ENCODE measurements at places on chromosomes 11 and 22. TPM values are rescaled to one million over a fixed set of nuclear protein-coding genes. Genes with fewer than 3 reads are reported as not detected.

GRCh38 chr11:102614485-102614884 is 10.6 kb downstream of the MMP20 start:
- DNase-seq = no peak

GRCh38 chr11:123354371-123354975 is 75.6 kb upstream of the GRAMD1B start:
- no peak for DNase-seq

- no peak for DNase-seq
These were observed 1022.8 kb downstream of the BRD1 start for GRCh38 chr22:48804811-48805301.

USH1C gene
- total RNA-seq = not detected

- DNase-seq = no peak
These were observed 10.5 kb downstream of the MCAM start for GRCh38 chr11:119306373-119306890.

DNA sequence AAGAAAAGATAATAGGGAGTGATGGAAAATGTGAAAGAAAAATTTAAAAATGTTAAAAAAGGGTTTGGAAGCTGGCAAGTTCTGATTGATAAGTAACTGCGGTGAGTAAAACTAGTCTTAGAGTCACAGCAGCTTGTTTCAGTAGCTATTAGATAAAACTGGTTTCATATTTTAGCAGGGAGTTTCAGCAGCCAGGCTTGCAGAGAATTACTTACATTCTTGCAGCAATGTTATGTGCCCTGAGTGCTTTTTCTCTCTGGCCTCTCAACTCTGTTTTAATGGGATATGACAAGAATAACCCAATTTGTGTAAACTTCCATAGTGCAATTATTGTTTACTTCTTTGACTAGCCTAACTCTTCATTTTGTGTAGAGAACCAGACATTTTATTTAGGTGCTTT is 33.6 kb downstream of the PPME1 start:
- no peak for DNase-seq

GRCh38 chr11:34682825-34683224 is 61.9 kb downstream of the EHF start:
- no peak for DNase-seq

OR8D4 gene
- not detected for total RNA-seq

DNA sequence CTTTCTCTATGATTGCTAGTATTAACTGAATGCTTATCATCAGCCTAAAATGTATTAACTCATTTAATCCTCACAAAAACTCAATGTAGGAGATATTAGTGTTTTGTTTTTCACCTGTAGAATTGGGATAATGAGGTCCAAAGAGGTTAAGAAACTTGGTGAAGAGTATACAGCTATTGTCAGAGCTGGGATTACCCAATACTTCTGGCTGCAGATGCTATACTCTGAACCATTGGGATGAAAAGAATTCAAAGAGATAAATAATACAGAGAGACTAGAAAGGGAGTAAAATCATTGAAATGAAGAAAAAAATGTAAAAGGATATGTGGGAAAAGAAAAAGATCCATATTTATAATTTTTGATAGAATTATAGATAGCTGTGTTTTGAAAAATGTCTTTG is 137.1 kb downstream of the TRPC6 start:
- no peak for DNase-seq

DNA sequence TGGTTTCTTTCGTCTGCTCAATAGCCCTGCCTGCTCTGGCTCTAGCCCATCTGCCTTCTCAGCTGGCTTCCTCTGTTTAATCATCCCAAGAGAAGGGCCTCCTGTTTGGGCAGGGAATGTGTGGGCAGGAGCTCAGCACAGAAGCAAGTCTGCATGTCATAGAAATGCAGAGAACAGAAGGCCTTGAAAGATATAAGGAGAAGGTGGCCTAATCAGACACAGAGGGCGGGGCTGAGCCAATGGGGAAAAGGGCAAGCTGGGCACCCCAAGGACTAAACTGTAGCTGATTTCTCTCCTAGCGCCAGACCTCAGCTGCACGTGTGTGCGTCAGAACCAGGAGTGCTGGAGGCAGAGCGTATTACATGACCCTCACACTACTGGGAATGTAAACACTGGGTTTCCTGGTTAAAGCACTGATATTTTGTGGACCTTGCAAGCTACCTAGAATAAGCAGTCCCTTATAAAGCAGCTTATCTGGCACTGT is 7.6 kb upstream of the CCKBR start:
- no peak for DNase-seq

RELA gene
- total RNA-seq = 82.9 TPM

DNA sequence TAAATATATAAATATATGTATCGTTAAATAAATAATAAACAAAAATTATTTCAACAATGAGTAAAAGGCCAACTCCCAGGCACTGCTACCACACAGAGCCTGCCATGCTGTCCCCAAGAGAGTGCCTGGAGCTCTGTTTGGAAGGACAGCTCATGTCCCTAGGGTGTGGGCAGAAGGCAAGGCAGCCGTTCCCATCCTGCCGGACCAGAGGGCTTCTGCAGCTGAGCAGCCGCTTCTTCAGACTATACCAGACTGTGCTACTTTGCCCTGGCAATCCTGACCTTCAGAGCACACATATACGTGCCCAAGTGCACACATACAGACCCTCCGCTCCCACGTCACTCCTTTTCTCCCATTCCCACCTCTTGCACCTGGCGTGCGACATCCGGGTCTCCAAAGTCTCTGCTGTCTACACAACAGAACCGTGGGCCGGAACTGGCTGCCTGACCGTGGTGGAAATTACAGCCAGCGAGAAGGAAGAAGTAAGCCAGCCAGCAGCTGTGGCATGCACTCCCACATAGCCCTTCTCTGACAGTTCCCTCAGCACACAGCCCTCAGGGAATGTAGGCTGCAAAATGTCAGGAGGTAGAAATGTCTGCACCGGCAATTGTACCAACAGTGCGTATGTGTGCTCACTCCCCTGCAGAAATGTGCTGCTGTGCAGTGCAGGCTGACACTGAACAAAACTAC is 24.0 kb downstream of the PAX6 start:
- DNase-seq = peak; percentile 81

DNA sequence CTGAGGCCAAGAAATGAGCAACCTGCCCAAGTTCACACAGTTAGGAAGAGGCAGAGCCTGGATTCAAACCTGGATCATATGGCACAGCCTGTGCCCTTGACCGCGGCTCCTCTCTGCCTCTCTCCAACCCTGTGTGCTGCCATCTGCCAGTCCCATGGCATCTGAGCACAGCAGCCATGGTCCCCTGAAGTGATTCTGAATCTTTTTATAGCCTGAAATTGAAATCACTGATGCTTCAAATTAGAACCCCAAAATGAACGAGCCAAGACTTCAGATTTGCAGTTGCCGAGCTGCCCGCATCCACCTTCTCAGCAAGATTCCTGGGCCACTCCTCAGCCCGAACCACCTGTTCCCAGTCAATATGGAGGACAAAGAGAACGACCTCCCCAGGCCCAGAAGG is 252.7 kb downstream of the CTTN start:
- no peak for DNase-seq

- DNase-seq = no peak
These were observed 61.3 kb upstream of the OR5P2 start for GRCh38 chr11:7858006-7858405.
